ENCODE measurements at places on chromosomes 5 and 9.

DNA sequence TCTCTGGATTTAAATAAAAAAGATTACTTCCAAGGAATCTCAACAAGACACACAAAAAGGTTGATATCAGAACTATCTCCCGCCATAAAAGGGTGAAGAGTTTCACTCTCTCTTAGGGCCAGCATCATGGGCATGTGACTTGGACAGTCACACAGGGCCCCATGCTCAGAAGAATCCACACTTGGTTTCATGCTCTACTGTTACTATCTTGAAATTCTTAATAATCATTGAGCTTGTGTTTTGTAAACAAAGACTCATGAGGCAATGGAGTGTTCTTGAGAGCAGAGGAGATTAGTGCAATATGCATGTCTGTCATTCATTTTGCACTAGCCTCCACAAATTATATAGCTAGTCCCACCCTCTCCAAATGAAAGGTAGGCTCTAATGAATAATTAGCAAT is 58.4 kb downstream of the HMHB1 start:
- DNase-seq = no peak

DNA sequence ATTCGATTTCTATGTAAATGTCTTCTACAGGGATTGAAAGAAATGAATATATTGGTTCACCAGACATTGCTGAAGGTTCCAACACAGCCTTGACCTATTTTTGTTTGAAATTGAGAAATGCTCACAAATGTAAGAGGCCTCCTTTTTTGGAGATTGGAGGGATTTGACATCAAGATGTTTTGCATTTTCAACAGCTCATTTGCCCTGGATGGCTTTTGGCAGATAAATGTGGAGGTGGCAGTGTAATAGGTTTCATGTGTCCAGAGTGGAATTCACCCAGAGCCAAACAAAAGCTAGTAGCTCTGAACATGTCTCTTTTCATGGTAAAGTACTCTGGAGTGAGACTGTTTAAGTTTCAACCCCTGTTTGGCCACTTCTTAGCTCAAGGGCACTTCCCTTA is 77.3 kb downstream of the PALM2AKAP2 start:
- no peak for DNase-seq

- DNase-seq = peak; percentile 58
Observed at GRCh38 chr5:151150471-151151262, 6.9 kb downstream of the ANXA6 start.

GRCh38 chr5:95892784-95893354 is 68.8 kb downstream of the ELL2 start:
- no peak for DNase-seq

- no peak for DNase-seq
Observed at GRCh38 chr5:131423056-131423455, 159.2 kb downstream of the CDC42SE2 start.

DNA sequence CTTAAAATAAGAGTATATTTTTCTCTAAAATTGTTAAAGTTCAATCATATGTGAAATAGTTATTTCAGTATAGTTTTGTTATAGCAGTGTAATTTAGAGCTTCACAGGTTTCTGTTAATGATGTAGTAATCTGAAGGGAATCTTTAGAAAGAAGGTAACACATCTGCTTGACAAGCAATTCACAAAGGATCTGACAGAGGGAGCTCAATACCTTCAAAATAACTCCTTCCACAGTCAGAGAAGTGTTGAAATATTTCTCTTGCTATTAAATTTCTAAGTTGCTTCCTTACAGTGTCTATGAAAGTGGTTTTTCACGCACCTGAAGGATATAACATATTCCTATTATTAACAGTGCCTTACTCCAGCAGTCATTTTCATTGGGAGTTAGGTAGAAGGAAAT is 44.9 kb downstream of the SLC25A51 start:
- no peak for DNase-seq

GRCh38 chr9:16150938-16151650 is 598.3 kb downstream of the CCDC171 start:
- DNase-seq = no peak

DNA sequence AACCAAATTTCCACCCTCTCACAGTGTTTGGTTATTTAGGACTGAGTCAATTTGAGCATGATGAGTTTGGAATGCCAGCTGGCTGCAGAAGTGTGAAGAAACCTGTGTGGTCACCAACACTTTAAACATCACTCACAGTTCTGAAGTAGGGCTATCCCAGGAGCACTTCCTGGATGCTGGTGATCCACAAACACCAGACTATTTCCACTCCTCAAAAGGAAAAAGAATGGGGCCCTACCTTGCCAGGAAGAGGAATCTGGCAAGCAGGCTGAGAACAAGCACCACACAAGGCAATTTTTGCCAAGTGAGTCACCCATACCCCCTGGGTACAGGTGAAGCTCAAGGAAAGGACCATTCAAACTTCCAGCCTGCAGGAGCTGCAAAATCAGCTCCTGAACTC is 294.2 kb upstream of the PTGER4 start:
- no peak for DNase-seq

DNA sequence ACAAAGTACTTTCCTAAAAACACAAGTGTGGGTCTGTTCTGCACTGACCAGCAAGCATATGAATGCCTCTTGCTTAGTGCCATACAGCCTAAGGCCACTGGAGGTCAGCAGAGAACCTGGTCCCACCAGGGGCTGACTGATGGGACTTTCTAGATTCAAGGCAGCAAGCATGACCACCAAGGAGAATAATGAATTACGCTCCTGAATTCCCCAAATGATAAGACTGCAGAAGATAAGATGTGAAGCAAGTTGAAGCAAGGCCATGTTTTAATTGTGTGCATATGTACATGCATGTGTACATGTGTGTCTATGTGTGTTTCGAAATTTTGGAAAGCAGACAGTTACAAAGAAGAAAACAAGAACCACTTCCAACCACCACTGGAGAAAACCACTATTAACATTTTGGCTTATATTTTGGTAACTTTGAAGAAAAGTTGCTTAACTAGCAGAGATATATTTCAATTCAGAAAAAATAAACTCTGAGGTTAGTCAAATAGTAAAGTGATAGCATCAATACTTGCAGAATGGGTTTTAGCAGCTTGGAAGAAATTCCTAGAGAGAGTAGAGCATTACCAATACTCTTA is 70.5 kb downstream of the ERP44 start:
- peak; percentile 31 for DNase-seq

GRCh38 chr5:65198456-65199120 is 283.1 kb downstream of the ADAMTS6 start:
- DNase-seq = no peak

- DNase-seq = no peak
Observed at GRCh38 chr5:93006915-93007314, 574.1 kb downstream of the NR2F1-AS1 start.

GRCh38 chr5:142000704-142001484 is 11.9 kb downstream of the GNPDA1 start:
- DNase-seq = no peak

- no peak for DNase-seq
Observed at GRCh38 chr9:14405176-14405706, 91.3 kb upstream of the NFIB start.

- no peak for DNase-seq
Observed at GRCh38 chr9:80066931-80067330, 495.2 kb downstream of the TLE4 start.
